ENCODE measurements at places on chromosomes 4 and X.
A peak's percentile ranks its signal among the peaks of the same experiment; 100 is the strongest.

- peak; percentile 61 for DNase-seq
These were observed 3.5 kb downstream of the AP1AR start for GRCh38 chr4:112234952-112235609.

- no peak for DNase-seq
These were observed 7.6 kb downstream of the SLC2A9 start for GRCh38 chr4:10013722-10014121.

- no peak for DNase-seq
These were observed 152.4 kb downstream of the STIM2 start for GRCh38 chr4:27013012-27013411.

- DNase-seq, result no peak
These were observed 82.0 kb downstream of the WWC2 start for GRCh38 chr4:183181081-183181480.

GRCh38 chr4:52931243-52931642 is 69.1 kb downstream of the RASL11B start:
- no peak for DNase-seq

DNA sequence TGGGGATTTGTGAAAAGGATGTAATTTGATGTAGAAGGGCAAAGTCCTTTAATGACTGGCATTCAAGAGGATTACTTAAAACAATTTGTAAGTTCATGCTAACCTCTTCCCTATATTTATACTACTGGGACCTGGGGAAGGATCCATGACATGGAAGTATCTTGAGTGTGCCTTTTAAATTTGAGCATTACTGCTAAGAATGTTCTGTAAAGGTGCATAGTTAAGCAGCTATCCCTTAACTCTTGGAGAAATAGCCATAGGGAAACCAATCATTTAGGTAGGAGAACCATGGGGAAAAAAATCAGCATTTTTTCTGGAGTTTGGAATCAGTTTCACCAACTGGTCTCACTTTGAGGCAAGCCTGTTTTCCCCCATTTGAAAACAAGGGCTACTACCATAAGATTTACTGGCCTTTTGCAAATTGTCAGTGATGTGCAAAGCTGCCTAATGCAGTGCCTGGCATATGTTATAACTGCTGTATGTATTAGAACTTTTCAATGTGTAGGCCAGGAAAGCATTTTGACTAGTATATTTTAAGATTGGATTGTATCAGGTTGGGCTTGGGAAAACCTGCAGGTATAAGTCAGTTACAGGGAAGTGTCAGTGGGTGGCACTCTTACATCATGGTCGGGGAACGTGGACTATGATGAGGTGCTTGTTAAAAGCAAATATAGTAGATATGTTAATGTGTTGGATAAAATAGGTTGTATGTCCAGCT is 72.1 kb downstream of the PRSS12 start:
- peak; percentile 61 for DNase-seq

DNA sequence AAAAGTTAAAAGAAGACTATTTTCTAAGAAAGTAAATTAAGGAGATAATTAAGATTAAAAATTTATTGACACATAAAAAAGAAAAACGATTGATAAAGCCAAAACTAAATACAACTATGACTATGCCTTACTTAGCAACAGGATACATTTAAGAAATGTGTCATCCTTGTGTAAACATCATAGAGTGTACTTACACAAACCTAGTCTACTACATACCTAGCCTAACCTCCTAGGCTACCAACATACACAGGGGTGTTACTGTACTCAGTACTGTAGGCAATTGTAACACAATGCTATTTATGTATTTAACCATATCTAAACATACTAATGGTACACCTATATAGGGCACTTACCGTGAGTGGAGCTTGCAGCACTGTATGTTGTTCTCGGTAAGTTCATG is 108.3 kb downstream of the ANXA10 start:
- no peak for DNase-seq

DNA sequence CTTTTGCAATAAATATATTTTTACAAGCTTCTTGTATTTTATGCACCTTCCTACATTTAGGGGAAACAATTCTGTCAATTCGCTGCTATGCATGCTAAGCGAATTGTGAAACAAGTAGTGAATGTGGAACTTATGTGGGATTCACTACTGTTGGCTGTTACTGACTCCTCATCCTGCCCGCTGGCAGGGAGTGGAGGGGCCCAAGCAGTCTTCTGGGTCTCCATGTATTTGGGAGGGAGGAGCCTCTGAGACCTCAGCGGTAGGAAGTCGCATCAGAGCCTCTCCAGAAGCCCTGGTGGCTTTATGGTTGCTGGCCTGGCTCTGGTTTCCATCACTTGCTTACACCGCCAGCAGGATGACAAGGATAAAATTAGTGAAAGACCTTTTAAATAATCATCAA is 3.7 kb upstream of the SETD7 start:
- DNase-seq, result no peak

DNA sequence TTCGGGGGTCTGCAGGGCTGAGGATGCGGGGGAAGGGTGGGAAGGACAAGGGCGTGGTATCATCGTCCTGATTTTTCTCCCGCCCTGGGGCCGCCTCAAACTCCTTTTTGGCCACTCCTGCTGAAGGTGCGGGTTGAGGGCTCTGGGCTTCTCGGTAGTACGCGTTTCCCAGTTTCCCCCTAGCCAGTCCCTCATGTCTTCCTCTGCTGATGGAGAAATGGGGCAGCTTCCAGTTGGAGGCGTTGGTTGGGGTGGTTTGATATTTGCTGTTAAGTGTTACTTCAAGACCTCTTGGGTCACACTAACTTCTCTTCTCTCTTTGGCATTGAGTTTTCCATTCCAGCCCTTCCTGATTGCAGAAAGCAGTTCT is 482 bp downstream of the GSTCD start:
- no peak for DNase-seq

- no peak for DNase-seq
These were observed 829.1 kb downstream of the PCDH7 start for GRCh38 chr4:31549256-31549655.

- DNase-seq, result no peak
These were observed 149.9 kb downstream of the FBXO8 start for GRCh38 chr4:174133551-174133950.

DNA sequence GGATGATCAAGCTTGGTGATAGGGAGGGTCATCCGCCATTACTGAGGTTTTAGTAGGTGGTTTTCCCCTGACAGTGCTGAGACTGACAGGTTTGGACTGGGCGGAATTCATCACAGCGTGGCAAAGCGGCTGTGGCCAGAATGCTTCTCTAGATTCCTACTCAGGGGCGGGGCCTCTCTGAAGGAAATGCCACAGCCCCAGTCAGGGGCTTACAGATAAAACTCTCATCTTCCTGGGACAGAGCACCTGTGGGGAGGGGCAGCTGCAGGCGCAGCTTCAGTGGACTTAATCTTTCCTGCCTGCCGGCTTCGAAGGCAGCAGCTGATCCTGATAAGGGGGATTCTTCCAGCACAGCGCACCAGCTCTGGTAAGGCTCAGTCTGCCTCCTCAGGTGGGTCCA is 316.7 kb downstream of the RPA4 start:
- no peak for DNase-seq

DNA sequence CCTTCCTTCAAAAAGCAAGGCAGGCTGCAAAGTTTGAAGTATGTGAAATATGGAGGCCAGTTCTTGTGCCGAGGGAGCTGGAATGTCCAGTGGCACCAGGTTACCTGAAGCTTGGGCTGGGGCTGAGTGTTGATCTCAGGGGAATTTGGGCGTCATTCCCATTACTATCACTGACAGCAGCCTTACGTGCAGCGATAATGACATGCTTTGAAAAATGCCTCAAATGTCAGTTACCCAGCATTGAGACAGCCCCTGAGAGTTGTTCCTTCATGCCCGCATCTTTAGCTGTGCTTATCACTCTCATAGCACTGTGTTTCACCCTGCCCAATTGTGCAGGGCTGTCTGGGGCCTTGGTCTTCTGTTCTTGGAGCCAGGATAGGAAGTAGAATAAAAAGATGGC is 27.4 kb downstream of the SLC16A2 start:
- no peak for DNase-seq

DNA sequence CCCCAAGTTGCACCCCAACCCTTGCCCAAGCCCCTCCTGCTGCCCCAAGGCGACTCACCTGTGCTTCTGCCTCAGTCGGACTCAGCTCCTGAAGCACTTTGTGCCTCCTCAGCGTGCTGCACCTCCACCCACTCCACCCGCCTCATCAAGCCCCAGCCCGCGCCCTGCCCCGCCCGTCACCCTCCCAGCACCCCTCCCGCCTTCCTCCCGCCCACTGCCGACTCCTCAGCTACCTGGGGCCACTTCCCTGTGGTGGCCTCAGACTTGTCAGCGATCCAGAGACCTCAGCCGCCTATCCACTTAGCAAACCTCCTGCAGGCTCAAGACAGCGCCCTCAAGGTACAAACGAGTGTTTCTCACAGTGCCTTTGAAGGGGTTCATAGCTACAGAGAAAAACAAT is 19.6 kb upstream of the IQCM start:
- no peak for DNase-seq

DNA sequence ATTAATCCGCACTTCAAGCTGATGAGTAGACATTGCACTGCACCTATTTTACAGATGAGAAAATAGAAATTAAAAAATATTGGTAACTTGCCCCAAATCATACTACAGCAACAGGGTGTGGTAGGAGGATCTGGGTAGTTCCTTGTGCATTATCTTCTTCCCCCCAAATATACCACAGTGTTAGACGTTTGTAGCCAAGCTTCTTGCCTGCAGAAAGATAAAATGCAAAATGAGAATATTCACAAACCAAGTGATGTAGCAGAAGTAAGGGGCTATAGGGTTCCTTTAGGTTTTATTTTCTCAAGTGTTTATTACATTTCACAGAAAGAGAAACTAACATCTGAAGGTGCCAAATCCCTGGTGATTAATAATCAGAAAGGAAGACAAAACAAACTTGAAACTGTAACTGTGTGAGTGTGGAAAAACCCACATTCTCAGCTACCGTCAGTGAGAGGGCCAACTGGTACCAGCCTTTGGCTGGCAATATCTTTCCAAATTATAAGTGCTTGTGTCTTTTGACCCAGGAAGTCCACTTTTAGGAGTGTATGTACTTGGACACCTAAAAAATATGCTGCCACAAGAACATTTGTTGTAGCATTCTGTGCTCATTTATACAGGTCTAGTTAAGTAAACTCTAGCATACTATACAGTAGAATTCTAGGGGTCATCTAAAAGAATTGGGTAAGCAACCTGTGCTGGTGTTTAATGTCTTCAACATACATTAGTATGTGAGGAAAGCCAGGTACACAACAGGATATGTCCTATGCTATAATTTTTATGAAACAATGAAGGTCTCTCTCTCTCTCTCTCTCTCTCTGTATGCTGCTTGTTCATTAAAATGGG is 6.7 kb upstream of the CD38 start:
- no peak for DNase-seq

- DNase-seq, result no peak
These were observed 28.8 kb downstream of the DTHD1 start for GRCh38 chr4:36310216-36310615.

- no peak for DNase-seq
These were observed 185.5 kb downstream of the CEP135 start for GRCh38 chr4:56134266-56134665.

DNA sequence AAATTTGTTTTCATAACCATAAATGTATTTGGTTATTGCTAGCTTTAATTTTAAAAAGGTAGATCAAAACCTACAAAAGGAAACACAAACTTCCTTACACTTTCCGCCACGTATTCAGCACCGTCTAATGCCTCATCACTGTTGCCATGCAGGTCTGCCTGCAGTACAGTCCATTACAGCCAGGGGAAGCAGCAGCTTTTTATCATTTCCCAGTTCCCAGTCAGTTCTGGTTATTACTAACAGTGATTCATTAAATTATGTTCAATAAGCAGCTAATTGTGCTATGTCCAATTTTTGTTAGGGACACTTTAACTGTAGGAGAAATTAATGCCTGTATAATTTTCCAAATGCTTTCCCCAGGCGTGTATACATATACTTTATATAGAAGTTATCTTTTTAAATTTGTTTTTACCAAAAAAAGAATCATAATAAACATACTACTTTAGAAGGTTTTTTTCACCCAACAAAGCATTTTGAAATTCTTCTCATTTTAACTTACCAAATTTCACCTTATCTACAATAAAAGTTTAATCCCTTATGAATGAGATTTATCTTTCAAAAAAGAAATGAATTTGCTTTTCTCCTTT is 93.3 kb downstream of the ANXA3 start:
- DNase-seq, result peak; percentile 16

- DNase-seq, result no peak
These were observed 165.3 kb upstream of the RPS6KA3 start for GRCh38 chrX:20432048-20432447.

DNA sequence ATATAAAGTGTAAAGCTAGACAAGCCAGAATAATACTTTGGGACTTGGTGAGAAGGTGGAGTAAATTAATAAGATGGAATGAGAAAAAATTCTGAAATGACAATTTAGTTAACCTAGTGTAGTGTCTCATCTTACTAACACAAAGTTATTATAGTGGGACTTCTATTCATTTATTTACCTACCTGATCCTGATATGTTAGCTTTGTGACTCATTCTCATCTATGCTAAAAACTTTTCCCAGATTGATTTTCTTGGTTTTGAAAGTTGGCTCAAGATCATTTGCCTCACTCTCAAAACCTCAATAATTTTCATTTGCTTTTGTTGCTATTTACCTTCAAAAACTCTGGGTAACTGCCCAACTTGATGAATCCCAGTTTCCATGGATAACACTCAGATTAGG is 698.6 kb downstream of the SH3BGRL start:
- no peak for DNase-seq

DNA sequence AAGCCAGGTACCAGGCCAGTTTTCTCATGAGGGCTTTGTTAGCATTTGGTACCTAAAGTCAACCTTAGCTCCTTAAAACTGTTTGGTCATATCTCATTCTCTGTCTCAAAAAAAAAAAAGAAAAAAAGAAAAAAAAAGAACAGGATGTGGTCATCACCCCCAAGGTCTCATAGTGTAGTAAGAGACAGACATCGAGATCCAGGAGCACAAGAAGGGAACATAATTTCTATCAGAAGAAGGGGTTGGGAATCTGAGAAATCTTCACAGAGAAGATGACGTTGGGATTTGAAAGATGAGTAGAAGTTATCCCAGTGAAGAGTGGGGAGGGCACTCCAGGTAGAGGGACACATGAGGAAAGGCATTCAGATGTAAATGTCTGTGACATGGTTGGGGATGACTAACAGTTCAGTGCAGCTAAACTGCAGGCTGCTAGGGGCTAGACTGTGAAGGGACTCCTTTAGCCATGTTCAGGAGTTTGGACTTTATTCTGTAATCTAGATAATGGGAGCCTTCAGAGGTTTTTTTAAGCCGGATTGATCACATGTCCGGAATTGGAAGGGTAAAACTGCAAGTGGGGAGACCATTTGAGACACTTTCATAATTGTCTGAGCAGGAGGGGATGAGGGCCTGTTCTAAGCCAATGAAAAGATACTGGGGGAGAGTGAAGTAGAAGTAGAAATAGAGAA is 26.9 kb upstream of the GJB1 start:
- no peak for DNase-seq

DNA sequence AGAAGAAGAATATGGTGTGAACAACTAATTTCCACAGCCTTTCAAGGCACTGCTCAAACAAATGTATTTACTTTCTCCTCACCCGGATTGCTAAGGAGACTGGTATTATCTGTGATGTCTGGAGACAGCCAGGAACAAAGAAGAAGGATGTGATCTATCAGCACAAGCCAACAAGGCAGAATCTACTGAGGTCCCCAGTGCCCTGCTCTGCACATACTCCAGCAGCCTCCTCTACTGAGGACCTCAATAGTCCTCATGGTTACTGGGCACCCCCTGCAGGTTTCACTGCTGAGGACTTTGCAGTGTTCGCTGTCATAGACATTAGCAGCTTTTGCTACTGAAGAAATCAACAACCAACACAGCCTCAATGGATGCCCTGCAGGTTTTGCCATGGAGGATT is 930.1 kb downstream of the ADGRL3 start:
- DNase-seq, result no peak
